ENCODE measurements at places on chromosomes 13 and 19.

GRCh38 chr19:35725216-35725861 is 7.5 kb downstream of the KMT2B start:
- H3K36me3 ChIP-seq = peaks cover 3% of the 10 kb centered on the region
- no peaks in the 10 kb centered on the region for H3K4me1 ChIP-seq
- no peak for DNase-seq
- no peak overlapping the region for H3K4me3 ChIP-seq

DNA sequence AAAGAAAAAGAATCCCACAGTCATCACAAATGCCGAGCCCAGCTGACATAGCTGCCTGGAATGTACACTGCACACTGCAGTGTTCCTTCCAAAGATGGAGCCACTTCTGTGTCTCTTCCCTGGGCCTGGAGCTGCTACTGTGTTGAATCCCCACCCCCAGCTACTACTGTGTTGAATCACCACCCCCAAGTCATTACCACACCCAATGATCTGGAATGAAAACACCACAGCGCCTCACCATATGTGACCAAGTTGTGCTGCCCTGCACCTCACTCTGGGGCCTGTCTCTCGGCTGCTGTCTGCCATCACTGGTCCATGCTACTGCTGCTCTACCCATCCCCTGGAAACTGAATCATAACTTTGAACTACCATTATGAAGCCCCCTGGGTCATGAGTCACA is 861.2 kb downstream of the UQCRFS1 start:
- DNase-seq = no peak
- no peak overlapping the region for H3K4me3 ChIP-seq
- H3K27ac ChIP-seq = no peak overlapping the region
- H3K4me1 ChIP-seq = no peaks in the 10 kb centered on the region

GRCh38 chr13:40653527-40654318 is 12.7 kb downstream of the FOXO1 start:
- peak overlapping the region; percentile 43 for H3K27ac ChIP-seq
- DNase-seq = no peak
- no peak overlapping the region for H3K4me3 ChIP-seq
- H3K27me3 ChIP-seq = no peaks in the 10 kb centered on the region

- H3K27ac ChIP-seq = no peak overlapping the region
- H3K4me3 ChIP-seq = no peak overlapping the region
- H3K36me3 ChIP-seq = no peaks in the 10 kb centered on the region
- no peaks in the 10 kb centered on the region for H3K4me1 ChIP-seq
- H3K27me3 ChIP-seq = no peaks in the 10 kb centered on the region
Observed at GRCh38 chr13:66639044-66639443, 591.1 kb downstream of the PCDH9 start.

Measured in vagina (tissue), 2 donors.